Central memory CD4-positive, alpha-beta T cell (primary cell): ENCODE measurements at places on chromosomes 11 and 22.

- DNase-seq, result no peak
Observed at GRCh38 chr11:111730871-111731591, 35.2 kb downstream of the PPP2R1B start.

DNA sequence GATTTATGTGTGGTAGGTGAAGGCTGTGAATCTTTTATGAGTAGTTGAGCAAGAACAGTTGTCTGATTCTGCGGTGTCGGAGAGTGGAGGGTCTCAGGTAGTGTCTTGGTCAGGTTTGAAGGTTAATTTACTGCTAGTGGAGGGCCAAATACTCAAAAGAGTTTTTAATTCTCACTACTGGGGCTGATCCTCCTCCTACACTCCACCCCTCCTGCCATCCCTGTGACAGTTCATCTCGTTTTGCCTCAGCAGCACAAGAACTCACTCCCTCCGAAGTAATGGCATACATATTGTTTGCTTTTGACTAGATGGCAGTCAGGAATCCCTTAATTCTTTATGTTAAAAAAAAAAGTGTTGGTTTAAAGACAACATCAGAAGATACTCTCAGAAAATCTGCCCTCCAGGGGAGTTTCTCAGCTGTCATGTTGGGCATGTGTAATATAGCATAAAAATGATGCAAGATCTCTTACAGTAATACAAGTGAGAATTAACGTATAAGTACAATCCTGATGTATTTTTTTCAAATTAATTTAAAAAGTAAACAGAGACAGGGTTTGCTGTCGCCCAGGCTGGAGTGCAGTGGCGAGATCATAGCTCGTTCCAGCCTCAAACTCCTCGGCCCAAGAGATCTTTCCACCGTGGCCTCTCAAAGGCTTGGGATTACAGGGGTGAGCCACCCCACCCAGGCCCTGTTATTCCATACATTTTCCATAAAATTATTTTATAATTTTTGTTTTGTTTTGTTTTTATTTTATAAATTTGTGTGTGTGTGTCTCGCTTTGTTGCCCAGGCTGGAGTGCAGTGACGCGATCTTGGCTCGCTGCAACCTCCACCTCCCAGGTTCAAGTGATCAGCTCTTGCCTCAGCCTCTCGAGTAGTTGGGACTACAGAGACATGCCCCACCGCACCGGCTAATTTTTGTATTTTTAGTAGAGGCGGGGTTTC, 1.3 kb downstream of the FAR1 start:
- DNase-seq, result peak; percentile 2

DNA sequence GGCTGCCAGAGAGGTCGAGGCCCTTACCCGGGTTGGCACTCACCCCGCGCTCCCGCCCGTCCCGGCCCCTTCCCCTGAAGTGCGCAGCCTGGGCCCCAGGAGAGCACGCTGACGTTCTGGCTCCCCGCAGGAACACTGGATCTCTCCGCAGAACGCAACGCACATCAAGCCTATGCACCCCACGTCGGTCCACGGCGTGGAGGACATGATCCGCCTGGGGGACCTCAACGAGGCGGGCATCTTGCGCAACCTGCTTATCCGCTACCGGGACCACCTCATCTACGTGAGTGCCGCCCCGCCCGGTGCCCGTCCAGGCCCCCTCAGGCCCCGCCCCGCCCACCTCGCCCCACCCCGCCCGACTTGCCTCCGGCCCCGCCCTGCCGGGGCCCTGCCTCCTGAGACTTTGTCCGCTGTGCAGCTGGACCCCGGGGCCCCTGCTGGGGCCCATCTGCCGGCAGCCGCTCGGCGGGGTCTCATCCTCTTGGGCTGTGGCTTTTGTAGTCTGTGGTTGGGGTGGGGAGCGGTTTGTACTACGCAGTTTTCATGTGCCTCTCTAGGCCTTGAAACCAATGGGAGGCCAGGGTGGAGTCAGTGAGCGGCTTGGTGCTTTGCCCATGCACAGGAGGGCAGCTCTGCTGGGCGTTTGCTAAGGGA, 19.7 kb downstream of the MYO7A start:
- DNase-seq, result peak; percentile 30

- DNase-seq, result no peak
Observed at GRCh38 chr22:35054064-35054463, 11.9 kb upstream of the ISX start.

GRCh38 chr11:59615120-59615636, 396 bp downstream of the OSBP start:
- peak; percentile 71 for DNase-seq

GRCh38 chr11:122803716-122804115, 34.6 kb upstream of the CRTAM start:
- no peak for DNase-seq

DNA sequence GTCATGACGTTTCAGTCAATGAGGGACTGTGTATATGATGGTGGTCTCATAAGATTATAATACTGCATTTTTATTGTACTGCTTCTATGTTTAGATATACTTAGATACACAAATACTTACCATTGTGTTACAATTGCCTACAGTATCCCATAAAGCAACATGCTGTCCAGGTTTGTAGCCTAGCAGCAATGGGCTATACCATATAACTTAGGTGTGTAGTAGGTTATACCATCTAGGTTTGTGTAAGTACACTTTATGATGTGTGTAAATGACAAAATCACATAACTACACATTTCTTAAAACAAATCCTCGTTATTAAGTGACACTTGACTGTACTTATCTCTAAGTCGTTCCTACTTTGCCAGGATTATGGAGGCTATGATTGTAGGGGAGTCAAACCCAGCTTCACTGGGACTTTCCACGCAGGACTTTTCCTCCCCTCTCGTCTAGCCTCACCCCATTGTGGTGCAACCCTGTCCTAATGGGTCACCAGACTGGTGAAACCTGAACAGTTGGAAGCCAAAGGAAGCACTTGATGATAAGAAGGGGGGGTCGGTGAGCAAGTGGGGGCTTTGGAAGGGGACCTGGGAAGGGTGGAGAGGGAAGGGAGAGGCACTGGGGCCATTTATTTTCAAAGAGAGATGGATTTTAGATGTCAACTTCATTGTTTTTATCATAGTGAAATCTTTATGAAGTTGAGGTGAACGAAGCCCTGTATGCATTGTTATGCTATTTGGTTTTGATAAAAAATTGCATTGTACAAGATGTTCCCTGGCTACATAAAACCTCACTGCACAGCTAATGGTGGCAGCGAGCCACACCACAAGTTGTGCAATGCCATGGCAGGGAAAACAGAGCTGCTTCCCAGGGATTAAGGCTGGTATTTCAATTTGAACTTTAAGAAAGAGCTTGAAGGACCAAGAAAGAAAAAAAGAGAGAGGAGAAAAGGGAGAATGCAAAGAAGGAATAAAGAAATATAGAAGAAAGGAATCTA, 129.1 kb downstream of the EHF start:
- no peak for DNase-seq

DNA sequence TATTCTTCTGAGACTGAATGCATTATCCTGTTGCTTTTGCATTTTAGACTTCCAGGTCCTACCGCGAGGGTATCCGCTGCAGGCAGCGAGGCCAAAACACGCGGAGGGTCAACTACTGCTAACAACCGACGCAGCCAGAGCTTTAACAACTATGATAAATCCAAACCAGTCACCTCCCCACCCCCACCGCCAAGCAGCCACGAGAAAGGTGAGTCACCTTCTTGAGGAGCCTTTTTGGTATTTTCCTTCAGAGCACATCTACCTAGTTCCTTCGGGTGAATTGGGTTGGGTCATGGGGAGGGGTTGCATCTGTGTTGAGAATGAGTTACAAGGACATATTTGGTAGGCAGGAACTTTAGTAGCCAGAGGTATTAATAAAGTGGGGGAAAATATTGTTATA, 179.8 kb downstream of the NAV2 start:
- no peak for DNase-seq

DNA sequence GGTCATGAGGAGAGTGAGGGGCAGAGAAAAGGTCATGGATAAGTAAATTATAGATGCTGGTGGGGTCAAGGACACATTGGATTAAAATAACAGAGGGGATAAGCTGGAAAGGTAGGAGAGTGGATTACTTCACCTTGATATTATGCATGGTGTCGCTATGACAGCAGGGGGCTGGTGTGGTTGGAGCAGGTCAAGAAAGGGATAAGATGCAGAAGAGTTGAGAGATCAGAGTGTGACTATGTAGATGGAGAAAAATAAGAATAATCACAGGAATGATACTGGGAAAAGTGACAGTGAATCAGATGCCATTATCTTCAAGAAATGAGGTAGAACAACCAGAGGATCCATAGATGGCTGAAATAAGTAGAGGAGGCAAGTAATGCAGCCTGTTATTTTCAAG, 29.4 kb upstream of the AMOTL1 start:
- DNase-seq, result no peak

GRCh38 chr11:131913267-131913666, 542.9 kb downstream of the NTM start:
- DNase-seq, result no peak

DNA sequence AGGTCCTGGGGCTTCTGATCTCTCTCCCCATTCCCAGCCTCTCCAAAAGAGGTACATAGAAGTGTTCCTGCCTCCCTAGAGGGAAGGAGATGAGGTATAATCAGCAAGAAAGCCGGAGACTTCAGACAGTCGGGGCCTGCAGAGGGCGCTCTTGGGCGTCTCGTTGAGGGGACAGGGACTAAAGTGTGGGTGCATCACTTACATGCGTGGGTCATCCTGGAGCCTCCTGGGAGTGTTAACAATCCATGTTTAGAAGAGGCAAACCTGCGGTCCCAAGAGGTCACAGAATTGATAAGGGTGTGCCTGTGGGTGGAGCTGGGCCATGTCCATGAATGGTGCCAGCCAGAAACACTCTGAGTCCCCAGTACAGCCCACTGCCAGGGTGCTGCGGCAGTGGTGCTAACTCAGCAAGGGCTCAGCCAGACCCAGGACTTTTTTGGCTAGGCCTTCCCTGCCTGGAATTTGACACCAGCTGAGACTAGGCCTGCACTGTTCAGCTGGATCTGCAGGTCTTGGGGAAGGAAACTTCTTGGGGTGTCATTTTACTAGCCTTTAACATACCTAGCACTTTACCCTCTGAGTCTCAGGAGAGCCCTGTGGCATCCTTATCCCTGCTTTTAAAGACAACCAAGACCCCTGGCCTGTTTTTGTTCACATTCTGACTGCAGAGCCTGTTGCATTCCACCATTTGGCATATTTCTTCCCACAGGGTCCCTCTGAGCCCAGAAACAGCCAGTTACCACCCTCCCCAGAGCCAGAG, 5.5 kb downstream of the YDJC start:
- no peak for DNase-seq

- no peak for DNase-seq
Observed at GRCh38 chr11:131422496-131422895, 52.1 kb downstream of the NTM start.

DNA sequence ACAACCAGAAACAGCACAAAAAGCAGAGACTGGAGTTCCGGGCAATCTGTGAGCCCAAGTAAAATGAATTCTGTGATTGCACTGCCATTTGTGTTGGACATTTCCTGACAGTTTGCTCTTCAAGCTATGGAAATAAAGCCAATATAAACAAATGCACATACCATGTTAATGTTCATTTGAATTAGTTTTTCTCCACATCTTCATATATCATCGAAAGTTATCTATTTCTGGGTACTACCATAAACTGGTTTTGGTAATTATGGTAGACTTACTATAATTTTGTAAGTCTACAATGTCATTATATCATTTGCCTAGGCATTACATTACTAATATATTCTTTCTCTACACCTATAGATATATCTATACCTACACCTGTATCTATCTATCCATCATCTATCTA, at the start of gene OR5M11:
TSS of gene OR5M11 (minus strand) at position 101 of the 400 bp plus-strand sequence. CDS start at position 101, 0 bp downstream.
- no peak for DNase-seq

DNA sequence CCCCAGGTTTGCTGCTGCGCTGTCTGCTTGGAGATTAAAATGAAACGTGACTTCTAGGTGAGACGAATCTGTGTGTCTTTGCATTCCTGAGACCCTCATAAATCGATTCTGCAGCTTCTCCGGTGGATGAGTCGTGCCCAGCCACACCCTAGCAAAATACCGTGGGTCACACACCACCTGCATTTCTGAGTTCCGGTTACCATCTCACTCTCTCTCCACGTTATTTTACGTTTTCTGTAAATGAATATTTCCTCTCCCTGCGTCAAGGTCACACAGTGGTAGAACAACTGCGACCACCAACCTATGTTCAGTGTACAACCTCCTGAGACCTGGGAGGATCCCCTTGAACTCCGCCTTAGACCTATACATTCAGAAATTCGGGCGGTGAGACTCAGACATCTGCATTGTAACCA, 1.1 kb downstream of the YWHAH start:
- DNase-seq, result peak; percentile 17

DNA sequence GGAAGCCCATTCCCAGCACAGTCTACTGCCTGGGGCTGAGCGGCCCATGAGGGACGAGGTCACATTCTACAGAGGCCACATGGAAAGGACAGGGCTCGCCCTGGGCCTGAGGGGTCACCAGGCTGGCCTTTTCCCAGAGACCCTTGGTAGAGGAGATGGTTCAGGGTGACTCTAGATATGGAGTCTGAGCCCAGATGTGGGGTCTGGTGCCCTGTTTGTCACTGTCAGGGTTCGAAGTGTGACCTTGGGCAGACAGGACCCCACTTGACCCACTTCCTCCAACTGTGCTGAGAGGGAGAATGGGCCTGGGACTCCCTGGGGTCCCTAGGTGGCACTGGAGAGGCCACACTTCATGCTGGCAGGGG, 81.0 kb downstream of the MYEOV start:
- DNase-seq, result no peak
